ENCODE measurements at places on chromosomes 7 and 10.

- no peak for DNase-seq
Measured at GRCh38 chr10:21889477-21890275, 113.9 kb downstream of the DNAJC1 start.

DNA sequence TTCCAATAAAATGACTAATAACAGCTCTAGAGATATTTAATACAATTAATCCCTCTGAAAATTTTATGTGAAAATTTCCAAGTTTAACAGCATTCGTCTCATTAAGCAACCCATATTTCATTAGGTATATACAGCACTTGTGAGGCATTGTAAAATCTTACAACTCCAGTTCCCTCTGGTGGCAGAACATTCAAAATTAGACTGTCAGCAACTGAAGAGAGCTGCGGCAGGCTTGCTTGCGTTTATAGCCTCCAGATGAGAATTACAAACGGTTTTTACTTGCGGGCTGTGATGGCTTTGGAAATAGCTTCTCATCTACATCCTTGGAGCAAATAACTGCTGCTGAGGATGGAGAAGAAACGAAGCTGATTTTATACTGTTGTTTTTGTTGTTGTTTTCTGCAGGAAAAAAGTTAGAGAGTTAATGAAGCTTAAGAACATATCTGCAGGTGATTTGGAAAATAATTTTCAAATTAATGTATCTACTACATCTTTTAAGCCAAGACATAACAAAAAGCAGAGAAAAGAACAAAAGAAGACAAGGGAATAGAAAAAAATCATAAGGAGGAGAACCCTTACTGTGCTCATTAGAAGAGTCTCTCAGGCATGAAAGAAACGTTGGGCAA is 171.3 kb downstream of the MAGI2 start:
- DNase-seq, result no peak

GRCh38 chr7:20158684-20159083 is 58.5 kb downstream of the MACC1 start:
- DNase-seq, result no peak

- DNase-seq, result no peak
Measured at GRCh38 chr7:112866424-112866823, 76.2 kb upstream of the TMEM168 start.

- no peak for DNase-seq
Measured at GRCh38 chr7:132536654-132537395, 39.4 kb downstream of the PLXNA4 start.

DNA sequence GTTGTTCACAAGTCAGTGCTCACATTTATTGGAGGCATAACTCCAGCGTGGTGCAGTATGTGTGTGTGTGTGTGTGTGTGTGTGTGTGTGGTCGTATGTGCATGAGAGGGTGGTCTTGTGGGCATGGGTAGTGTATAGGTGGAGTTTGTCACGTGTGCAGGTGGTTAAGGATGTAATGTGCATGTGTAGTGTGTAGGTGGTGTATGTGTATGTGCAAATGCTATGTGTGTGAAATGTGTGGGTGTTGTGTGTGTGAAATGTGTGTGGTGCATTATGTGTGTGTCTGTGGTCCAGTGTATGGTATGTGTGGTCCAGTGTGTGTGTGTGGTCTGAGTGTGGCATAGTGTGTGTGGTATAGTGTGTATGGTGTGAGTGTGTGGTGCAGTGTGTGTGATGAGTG is 30.3 kb upstream of the PODXL start:
- DNase-seq, result no peak

GRCh38 chr10:85604884-85605283 is 761.7 kb downstream of the GRID1 start:
- no peak for DNase-seq

GRCh38 chr7:1981201-1981877 is 251.4 kb downstream of the MAD1L1 start:
- DNase-seq, result no peak

DNA sequence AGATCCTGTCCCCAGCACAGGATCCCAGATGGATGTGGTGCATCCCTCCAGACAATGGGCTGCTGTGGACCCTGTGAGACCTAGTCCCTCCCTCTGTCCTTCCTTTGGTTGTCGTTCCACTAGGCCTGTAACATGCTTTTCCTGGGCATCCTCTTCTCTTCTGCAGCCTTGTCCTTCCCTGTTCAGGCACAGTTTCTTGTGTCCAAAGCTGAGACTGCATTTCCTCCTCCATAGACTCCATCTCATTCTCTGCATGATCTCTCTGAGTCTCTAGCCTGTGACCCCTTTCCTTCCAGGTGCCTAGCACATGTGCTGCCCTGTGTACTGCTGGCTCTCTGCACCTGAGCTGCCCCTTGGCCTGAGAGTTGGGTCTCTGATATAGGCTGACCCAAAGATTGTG is 293.5 kb upstream of the IGFBP3 start:
- DNase-seq, result no peak

- DNase-seq, result no peak
Measured at GRCh38 chr10:47133871-47134570, 166.0 kb upstream of the GDF10 start.

GRCh38 chr10:70902661-70903261 is 14.4 kb upstream of the PCBD1 start:
- no peak for DNase-seq

- DNase-seq, result no peak
Measured at GRCh38 chr10:107477266-107477665, 312.8 kb upstream of the SORCS1 start.

DNA sequence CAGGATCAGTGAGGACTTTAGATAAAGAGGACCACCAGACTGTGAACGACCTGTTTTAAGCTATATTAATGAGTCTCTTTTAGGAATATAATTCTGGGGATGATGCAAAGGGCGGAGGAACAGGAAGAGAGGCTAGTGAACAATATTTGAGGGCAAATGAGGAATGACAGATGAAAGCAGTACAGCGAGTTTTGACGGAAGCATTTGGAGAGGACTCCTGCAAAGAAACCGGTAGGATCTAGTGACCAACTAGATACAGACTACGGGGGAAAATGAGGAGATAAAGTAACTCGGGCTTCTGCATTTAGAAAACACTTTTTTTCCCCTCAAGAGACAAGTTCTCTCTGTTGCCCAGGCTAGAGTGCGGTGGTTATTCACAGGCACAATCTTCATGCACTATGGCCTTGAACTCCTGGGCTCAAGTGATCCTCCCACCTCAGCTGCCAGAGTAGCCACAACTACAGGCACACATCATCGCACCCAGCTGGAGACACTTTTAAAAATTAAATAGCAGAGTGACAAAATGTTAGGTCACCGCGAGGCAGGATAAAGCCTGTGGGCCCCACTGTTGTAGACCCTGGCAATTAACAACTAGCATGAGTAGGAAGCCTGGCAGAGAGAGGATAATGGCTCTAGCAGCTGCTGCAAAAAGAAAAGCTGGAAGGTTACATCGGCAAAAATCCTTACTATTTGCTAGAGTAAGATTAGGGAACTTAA is 143.2 kb downstream of the SRPK2 start:
- DNase-seq, result peak; percentile 68

GRCh38 chr10:92729886-92730285 is 40.1 kb downstream of the HHEX start:
- DNase-seq, result no peak

DNA sequence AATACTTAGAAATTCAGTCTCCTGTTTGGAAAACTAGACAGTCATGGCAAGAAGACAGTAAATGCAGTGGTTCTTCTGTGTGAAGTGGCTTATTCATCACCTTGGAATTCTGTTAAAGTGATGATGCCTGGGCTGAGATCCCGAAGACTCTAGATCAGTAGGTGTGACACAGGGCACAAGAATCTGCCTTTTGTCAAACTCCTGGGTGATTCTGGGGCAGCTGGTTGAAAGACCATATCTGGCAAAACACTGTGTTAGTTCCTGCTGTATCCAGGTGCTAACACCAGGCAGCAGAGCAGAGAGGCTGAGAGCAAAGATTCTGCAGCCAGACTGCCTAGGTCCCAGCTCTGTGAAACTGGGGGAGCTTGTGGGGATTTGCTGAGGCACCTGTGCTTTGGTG is 26.5 kb downstream of the MRC1 start:
- DNase-seq, result no peak

GRCh38 chr10:100265821-100266485 is 1.5 kb downstream of the CWF19L1 start:
- no peak for DNase-seq

DNA sequence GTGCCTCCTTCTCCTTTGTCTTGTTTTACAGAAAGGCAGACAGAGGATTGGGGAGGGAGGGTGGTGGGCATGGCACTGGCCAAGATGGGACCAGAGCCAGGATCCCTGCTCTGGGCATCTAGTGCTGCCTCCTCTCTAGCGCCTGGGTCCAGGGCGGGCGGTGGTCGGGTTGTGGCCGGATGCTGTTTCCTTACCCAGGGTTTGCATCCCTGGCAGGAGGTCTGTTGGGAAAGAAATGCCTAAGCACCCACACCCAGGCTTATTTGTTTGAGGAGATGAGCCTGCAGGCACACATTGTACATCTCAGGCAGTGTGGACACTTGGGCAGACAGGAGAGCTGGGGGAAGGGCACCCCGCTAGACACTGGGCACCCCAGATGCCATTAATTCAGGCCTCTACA is 102.3 kb upstream of the PCBD1 start:
- no peak for DNase-seq

- DNase-seq, result no peak
Measured at GRCh38 chr10:130236711-130237110, 100.5 kb downstream of the GLRX3 start.

DNA sequence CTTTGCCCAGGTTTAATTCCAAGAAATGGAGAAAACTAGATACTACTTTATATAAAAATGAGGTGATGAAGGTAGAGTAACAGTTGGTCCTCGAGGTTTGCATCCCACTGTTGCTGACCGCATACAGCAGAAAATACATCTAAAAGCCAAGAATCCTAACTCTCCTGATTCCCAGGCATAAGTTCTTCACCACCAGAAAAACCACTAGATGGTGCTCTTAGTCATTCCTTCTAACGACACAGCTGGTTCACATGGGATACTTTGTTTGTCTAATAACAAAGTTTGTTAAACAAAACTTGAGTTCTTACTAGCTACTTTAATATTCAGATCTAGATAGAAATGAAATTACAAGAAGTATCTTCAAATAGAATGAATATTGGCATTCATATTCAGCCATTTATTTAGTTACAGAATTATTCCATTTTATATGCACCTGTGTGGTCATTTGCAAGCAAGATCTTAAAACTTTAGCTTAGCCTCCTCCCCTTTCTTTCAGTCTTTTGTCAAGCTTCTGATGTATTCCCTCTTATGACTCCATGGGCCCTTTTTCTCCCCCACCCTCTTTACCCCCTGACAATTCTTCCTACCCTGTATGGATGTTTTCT is 54.1 kb upstream of the CYP26C1 start:
- DNase-seq, result no peak

GRCh38 chr10:94288361-94289101 is 74.2 kb downstream of the NOC3L start:
- DNase-seq, result no peak

GRCh38 chr10:21791276-21791675 is 212.3 kb downstream of the DNAJC1 start:
- DNase-seq, result no peak

GRCh38 chr7:92266415-92267241 is 20.9 kb downstream of the ANKIB1 start:
- DNase-seq, result no peak

DNA sequence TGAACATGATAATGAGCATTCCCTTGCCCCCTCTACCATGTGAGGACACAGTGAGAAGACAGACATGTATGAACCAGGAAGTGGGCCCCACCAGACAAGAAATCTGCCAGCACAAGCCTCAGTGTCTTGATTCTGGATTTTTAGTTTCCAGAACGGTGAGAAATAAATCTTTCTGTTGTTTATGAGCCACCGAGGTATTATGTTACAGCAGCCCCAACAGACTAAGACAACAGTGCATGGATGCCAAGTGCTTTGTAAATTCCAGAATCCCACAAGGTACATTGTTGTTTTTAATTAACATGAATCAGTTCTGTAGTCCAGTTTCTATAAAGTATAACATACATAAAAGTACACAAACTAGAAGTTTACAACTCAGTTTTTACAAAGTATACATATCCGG is 162.2 kb downstream of the ARHGAP21 start:
- no peak for DNase-seq

- no peak for DNase-seq
Measured at GRCh38 chr10:131934769-131935168, 34.0 kb downstream of the PPP2R2D start.

- DNase-seq, result no peak
Measured at GRCh38 chr7:15757041-15758000, 70.8 kb upstream of the MEOX2 start.

All from NCI-H2081 treated with DMSO at 0.1 percent for 48 hours (cell line).